HepG2 (cell line): ENCODE measurements at places on chromosomes 4 and X. TPM values are rescaled to one million over a fixed set of nuclear protein-coding genes. Genes with fewer than 3 reads are reported as not detected.

The F8A2 gene
- not detected in 2 replicates for total RNA-seq

DNA sequence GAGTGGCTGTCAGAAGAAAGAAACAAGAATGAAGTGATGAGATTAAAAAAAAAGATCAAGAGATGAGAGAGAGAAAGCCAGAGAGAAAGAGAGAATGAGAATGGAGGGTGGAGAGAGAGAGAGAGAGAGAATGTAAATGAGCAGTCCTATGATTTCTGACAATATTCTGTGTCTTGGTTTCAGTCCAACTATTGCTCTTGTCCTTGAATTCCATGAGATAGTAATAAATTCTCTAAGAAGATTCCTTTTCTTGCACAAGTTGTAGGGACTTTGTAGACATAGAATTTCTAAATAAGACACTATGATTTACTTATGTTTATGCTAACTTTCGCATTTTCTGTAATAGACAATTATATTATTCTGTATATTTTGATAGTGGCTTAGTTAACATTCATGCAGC is 149.6 kb upstream of the CTSO start:
- H3K27me3 ChIP-seq = no peaks in the 10 kb centered on the region
- H3K4me1 ChIP-seq = no peaks in the 10 kb centered on the region
- H3K36me3 ChIP-seq = no peaks in the 10 kb centered on the region
- DNase-seq = no peak
- H3K4me3 ChIP-seq = no peak overlapping the region
- H3K27ac ChIP-seq = no peak overlapping the region

DNA sequence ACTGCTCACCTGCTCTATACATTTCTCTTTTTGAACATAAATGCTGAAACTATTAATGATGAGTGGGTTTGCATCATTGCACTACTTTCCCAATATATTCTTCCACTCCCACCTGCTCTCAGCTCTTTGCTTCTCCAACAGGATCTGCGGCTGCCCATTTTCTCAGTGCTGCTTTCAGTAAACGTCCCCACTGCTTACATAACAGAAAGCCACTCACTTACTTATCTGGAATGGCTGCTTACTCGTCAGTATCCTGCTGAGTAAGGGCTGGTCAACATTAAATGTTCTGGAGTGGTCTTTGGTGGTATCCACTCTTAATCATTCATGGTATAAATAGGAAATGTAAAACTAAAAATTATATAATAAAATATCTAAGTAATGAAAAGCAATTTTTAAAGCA is 112.8 kb upstream of the HPF1 start:
- H3K36me3 ChIP-seq = no peaks in the 10 kb centered on the region
- H3K4me1 ChIP-seq = no peaks in the 10 kb centered on the region
- no peaks in the 10 kb centered on the region for H3K27me3 ChIP-seq
- no peak for DNase-seq
- no peak overlapping the region for H3K4me3 ChIP-seq
- no peak overlapping the region for H3K27ac ChIP-seq

The ADH1A gene
- 0.13 and 0.34 TPM in 2 replicates for total RNA-seq

The SEL1L3 gene
- 0.63 and 1.1 TPM in 2 replicates for total RNA-seq

- H3K27ac ChIP-seq = no peak overlapping the region
- no peak overlapping the region for H3K4me3 ChIP-seq
- no peak for DNase-seq
- no peaks in the 10 kb centered on the region for H3K4me1 ChIP-seq
- H3K36me3 ChIP-seq = no peaks in the 10 kb centered on the region
Measured at GRCh38 chrX:114710571-114710970, 126.7 kb downstream of the HTR2C start.

The DHRSX gene
- total RNA-seq = 11.4 and 15.5 TPM in 2 replicates

DNA sequence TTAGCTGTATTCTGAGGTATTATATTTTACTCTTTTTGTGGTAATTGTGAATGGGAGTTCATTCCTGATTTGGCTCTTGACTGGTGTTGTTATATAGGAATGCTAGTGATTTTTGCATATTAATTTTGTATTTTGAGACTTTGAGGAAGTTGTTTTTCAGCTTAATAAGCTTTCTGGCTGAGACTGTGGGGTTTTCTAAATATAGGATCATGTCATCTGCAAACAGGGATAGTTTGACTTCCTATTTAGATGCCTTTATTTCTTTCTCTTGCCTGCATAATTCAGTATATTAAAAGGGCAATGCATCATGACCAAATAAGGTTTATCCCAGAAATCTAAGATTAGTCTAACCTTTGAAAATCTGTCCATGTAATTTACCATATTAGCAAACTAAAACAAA is 44.7 kb upstream of the EPGN start:
- no peak overlapping the region for H3K27ac ChIP-seq
- no peak overlapping the region for H3K4me3 ChIP-seq
- H3K36me3 ChIP-seq = no peaks in the 10 kb centered on the region
- H3K4me1 ChIP-seq = no peaks in the 10 kb centered on the region
- no peak for DNase-seq

The F11 gene
- 27.6 and 58.0 TPM in 2 replicates for total RNA-seq

DNA sequence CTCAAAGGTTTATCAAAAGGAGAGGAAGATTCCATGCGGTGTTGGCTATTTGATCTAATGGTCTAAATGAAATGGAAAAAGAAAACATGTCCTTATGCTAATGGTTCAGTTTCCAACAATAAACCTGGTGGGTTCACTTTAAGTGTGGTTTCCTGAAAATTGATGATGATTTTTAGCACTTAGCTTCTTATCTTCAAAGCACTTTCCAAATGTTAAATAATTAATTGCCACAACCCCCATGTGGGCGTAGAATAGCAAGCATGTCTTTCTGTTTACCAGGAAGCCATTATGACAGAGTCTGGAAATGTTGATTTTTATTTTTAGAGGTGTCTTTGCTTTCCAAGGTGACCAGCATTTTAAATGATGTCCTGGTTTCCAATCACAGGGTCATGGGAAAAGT is 134.8 kb upstream of the SLC4A4 start:
- H3K4me1 ChIP-seq = no peaks in the 10 kb centered on the region
- DNase-seq = no peak
- H3K27ac ChIP-seq = no peak overlapping the region
- no peaks in the 10 kb centered on the region for H3K36me3 ChIP-seq

DNA sequence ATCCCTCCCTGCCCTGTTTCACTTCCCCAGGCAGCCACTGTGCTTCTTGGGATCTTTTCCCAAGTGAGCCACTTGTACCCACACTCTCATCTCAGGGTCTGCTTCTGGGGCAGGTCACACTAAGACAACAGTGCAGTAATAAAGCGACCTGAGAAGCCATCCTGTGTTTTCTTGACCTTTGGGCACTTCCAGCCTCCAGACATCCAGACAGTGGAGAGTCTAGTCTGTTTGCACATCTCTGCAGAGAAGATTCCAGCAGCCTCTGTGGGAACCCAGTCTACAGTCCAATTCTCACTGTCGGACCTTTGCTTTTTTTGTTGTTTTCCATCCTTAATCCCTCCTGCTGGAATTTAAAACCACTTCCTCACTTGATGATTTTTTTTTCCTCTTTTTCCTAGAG is 50.3 kb upstream of the ATP6AP2 start:
- no peaks in the 10 kb centered on the region for H3K27me3 ChIP-seq
- H3K27ac ChIP-seq = no peak overlapping the region
- peaks cover 16% of the 10 kb centered on the region for H3K4me1 ChIP-seq
- H3K4me3 ChIP-seq = no peak overlapping the region
- H3K36me3 ChIP-seq = no peaks in the 10 kb centered on the region
- DNase-seq = peak; percentile 4

DNA sequence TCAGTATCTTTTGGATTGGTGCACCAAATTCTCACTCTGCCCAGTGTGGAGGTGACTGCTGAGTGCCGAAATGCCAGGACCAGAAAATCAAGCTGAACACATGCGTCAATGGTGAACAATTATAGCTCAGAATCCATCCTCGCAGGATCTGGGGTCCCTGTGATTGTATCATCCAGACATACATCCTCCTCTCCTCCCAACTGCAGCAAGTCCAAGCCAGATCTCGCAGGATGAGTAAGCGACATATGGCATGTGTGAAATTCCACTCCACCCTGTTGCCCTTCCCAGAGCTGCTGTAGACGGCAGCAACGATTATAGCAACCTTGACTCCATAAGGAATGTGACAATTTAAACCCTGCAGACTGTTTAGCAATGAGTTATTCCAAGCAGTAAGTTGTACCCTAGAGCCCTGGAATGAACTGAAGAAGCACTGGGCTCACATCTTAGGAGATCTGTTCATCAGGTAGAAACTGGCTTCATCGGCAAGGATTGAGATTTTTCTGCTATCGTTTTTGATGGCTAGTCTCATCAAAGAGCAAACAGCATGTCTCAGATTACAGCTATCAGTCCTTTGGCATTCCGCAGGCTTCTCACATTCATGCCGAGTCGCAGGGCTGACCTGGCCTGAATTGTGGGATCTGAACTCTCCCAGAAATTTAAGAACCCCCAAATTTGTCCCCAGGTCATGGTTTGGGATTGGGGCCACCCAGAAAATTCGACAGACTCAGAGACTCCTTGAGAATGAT is 35.5 kb upstream of the SORBS2 start:
- peaks cover 12% of the 10 kb centered on the region for H3K4me1 ChIP-seq
- no peak overlapping the region for H3K27ac ChIP-seq
- H3K36me3 ChIP-seq = no peaks in the 10 kb centered on the region
- H3K27me3 ChIP-seq = no peaks in the 10 kb centered on the region; the same call in 1 of the 2 replicates
